ENCODE measurements at places on chromosomes 12 and 14. TPM values are rescaled to one million over a fixed set of nuclear protein-coding genes. Genes with fewer than 3 reads are reported as not detected.

DNA sequence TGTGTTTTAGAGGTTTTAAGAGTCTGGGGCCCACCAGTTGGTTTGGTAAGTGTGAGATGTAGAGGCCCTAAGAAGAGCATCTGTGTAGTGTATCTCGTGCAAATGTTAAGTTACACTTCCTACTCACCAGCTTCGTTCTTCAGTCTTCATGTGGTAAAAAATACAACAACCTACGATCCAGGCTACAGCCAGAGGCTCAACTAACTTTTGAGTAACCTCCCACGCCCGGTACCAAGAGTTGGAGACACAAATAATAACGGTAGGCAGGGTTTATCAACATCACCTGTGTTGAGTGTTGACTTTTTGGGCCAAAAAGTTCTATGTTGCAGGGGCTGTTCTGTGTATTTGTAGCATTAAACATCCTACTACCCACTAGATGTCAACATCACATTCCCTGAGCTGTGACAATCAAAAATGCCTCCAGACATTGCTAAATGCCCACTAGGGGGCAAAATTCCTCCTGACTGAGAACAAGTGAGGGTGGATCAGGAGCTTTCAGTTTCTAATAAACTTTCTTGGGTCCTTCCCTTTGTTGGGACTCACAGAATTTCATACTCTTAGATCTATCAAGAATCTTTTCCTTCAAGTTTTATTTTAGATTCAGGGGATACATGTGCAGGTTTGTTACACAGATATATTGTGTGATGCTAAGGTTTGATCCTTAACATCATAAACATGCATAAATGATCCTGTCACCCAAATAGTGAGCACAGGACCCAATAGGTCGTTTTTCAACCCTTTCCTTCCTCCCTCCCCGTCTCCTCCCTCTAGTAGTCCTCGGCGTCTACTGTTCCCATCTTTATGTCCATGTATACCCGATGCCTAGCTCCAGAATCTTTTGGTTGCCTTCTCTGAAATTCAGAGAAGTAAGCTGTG lies 94.7 kb downstream of the SLC2A13 start:
- H3K27ac ChIP-seq, result no peak overlapping the region
- DNase-seq, result peak; percentile 67
- H3K4me3 ChIP-seq, result no peak overlapping the region
- no peaks in the 10 kb centered on the region for H3K36me3 ChIP-seq
- H3K4me1 ChIP-seq, result peaks cover 6% of the 10 kb centered on the region

FAM186B gene
- total RNA-seq, result 0.12 TPM

GRCh38 chr12:107660235-107660634 lies 25.4 kb upstream of the PWP1 start:
- H3K4me3 ChIP-seq, result no peak overlapping the region
- H3K27me3 ChIP-seq, result no peaks in the 10 kb centered on the region
- H3K4me1 ChIP-seq, result no peaks in the 10 kb centered on the region
- no peak overlapping the region for H3K27ac ChIP-seq

USP30 gene
- 8.1 TPM for total RNA-seq

- no peak overlapping the region for H3K4me3 ChIP-seq
- H3K27ac ChIP-seq, result no peak overlapping the region
- H3K27me3 ChIP-seq, result no peaks in the 10 kb centered on the region
- H3K36me3 ChIP-seq, result no peaks in the 10 kb centered on the region
- no peak for DNase-seq
Observed at GRCh38 chr14:49526101-49526500, 60.1 kb downstream of the RPS29 start.

PSEN1 gene
- 47.4 TPM for total RNA-seq

DNA sequence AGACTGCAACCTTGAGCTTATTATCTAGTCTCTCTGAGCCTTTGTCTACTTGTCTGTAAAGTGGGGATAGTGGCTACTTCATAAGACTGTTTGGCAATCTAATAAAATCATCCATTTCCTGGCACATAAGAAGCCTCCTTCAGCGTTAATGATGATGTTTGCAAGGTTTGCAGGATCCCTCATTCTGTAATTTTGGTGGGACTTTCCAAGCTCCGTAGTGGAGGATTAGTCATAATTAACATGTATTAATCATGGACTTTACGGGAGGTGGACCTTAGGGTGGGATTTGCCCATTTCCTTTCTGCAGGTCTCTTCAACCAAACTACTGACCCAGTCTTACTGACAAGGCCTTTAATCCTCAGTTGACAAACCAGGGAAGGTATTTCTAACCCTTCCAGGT lies 66.2 kb downstream of the NTF3 start:
- H3K27me3 ChIP-seq, result no peaks in the 10 kb centered on the region
- DNase-seq, result no peak
- no peaks in the 10 kb centered on the region for H3K4me1 ChIP-seq
- H3K4me3 ChIP-seq, result no peak overlapping the region

DNA sequence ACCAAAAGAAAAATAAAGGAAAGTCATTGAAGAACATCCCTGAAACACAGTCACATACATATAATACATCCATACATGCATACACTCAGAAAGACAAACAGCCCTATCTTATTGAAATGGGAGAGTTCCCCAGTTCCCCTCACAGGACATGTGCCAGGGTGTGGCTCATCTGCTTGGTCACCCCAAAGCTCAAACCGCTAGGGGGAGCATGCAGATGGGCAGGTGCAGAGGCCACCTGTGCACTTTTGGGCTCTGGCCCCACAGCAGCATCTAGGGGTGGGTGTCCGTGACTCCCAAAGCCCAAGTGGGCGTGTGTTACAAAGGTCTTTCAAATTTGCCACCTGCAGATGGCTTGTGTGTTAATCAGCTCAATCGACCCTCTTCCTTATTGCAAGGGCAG lies 75.2 kb downstream of the CMAS start:
- H3K27ac ChIP-seq, result no peak overlapping the region
- DNase-seq, result peak; percentile 30
- H3K27me3 ChIP-seq, result no peaks in the 10 kb centered on the region
- no peaks in the 10 kb centered on the region for H3K36me3 ChIP-seq
- no peaks in the 10 kb centered on the region for H3K4me1 ChIP-seq

GRCh38 chr12:94434171-94434570 lies 25.5 kb downstream of the CEP83 start:
- no peak overlapping the region for H3K4me3 ChIP-seq
- H3K4me1 ChIP-seq, result no peaks in the 10 kb centered on the region
- no peaks in the 10 kb centered on the region for H3K36me3 ChIP-seq
- DNase-seq, result no peak
- H3K27me3 ChIP-seq, result no peaks in the 10 kb centered on the region

DNA sequence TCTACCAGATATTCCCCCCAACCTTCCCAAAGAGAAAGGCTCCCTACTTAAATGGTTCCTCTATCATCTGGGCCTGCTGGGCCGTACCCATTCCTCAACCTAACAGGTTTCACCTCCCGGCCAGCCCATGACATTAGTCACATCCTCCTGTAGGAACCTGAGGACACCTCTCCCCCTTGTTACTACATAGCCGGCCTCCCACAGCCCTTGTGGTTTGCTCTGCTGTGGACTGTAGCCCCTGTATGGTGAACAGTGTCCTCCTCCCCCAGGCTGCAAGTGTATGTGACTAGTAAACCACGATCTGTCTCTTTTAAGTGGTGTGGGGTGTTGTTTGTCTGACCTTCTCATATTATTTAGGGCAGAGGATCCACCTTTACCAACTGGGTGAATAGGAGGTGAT lies 371.7 kb downstream of the RGS6 start:
- no peaks in the 10 kb centered on the region for H3K36me3 ChIP-seq
- H3K27ac ChIP-seq, result no peak overlapping the region
- DNase-seq, result no peak
- no peak overlapping the region for H3K4me3 ChIP-seq

TMTC1 gene
- not detected for total RNA-seq

CLEC1B gene
- total RNA-seq, result not detected

GRCh38 chr12:123363740-123364531 lies 711 bp downstream of the SBNO1 start:
- no peaks in the 10 kb centered on the region for H3K36me3 ChIP-seq
- H3K27me3 ChIP-seq, result no peaks in the 10 kb centered on the region
- peaks cover 46% of the 10 kb centered on the region for H3K4me1 ChIP-seq
- no peak for DNase-seq
- H3K27ac ChIP-seq, result peak overlapping the region; percentile 85

DNA sequence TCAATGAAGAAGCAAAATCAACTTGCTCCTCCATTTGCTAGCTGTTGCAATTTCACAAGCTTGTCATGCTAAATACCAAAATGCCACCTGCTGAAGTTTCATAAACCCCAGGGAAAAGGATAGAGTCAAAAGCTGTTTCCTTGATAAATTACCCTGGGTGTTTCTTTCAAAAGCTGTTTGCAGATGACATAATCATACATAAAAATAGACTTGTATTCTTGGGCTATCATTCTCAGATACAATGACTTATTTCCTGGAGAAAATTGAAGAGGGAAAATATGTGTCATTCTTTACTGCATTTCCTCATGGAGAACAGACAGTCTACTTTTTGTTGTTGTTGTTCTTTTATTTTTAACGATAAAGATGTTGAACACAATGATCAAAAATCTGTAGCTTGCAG lies 119.2 kb downstream of the GALC start:
- no peak for DNase-seq
- no peaks in the 10 kb centered on the region for H3K36me3 ChIP-seq

RD3L gene
- total RNA-seq, result not detected

GRCh38 chr12:122085591-122085990 lies 7.0 kb downstream of the MLXIP start:
- H3K4me1 ChIP-seq, result peaks cover 74% of the 10 kb centered on the region
- no peak overlapping the region for H3K27ac ChIP-seq
- no peak overlapping the region for H3K4me3 ChIP-seq
- H3K27me3 ChIP-seq, result no peaks in the 10 kb centered on the region
- peaks cover 5% of the 10 kb centered on the region for H3K36me3 ChIP-seq

GRCh38 chr14:56730538-56731145 lies 79.6 kb downstream of the OTX2 start:
- no peak overlapping the region for H3K27ac ChIP-seq
- no peak overlapping the region for H3K4me3 ChIP-seq

- DNase-seq, result no peak
- no peak overlapping the region for H3K27ac ChIP-seq
- H3K36me3 ChIP-seq, result peaks cover 44% of the 10 kb centered on the region
- no peaks in the 10 kb centered on the region for H3K27me3 ChIP-seq
- no peaks in the 10 kb centered on the region for H3K4me1 ChIP-seq
Observed at GRCh38 chr14:102209224-102209966, 69.7 kb downstream of the WDR20 start.

DNA sequence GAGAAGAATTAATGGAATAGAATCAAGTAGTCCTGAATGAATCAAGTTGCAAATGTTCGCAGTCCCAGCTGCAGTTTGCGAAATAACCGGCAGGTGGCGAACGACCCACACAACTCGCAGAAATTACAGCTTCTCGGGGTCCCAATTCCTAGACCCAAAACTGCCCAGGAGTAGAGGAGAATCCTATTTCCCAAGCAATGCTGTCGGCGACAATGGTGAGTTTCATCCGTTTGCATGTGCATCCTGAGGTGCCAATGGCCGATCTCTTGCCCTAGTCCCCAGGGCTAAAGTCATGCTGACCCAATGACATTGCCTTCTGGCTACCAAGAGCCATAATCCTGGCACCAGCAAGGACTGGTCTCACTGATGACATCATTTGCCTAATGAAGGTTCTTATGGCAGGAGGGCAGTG lies 8.5 kb upstream of the ASCL1 start:
- H3K4me3 ChIP-seq, result no peak overlapping the region
- no peak overlapping the region for H3K27ac ChIP-seq
- H3K4me1 ChIP-seq, result no peaks in the 10 kb centered on the region
- no peaks in the 10 kb centered on the region for H3K36me3 ChIP-seq

DNA sequence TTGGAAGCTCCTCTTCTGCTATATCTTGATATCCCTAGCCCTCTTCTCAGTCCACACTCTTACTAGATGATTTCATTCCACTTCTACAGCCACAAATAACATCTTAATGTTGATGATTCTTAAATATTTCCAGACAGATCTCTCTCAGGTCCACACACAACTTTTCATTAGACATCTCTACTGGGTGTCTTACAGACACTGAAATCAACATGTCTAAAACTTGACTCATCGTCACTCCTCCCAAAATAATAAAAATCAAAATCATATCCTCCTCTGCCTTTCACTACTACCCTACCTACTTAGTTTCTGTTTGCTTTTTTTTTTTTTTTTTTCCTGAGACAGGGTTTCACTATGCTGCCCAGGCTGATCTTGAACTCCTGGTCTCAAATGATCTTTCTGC lies 11.9 kb downstream of the PRDM4 start:
- H3K4me1 ChIP-seq, result peaks cover 13% of the 10 kb centered on the region
- no peak overlapping the region for H3K27ac ChIP-seq
- H3K4me3 ChIP-seq, result no peak overlapping the region
- no peaks in the 10 kb centered on the region for H3K27me3 ChIP-seq
- peaks cover 60% of the 10 kb centered on the region for H3K36me3 ChIP-seq

AICDA gene
- not detected for total RNA-seq

DNA sequence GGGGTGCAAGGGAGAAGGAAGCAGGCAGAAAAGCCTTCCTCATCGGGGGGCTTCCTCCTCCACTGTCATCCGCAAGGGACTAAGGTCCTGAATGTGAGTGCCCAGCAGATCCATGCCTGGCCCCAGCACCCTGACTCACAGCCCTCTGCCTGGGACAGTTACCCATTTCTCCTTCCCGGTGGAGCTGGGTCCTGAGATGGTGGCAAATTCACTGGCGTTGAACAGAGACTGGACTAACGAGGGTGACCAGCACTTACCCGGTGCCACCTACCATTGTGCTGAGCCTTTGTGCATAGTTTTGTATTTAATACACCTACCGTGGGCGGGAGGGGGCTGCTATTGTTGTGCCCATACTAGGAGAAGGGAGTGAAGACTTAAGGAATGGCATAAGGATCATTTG lies 30.9 kb upstream of the PLEKHG6 start:
- no peak for DNase-seq
- H3K27me3 ChIP-seq, result no peaks in the 10 kb centered on the region
- H3K4me3 ChIP-seq, result no peak overlapping the region
- H3K27ac ChIP-seq, result no peak overlapping the region

GRCh38 chr12:108370415-108370814 lies 31.3 kb upstream of the CMKLR1 start:
- H3K4me1 ChIP-seq, result no peaks in the 10 kb centered on the region
- no peak for DNase-seq
- no peak overlapping the region for H3K4me3 ChIP-seq
- H3K27me3 ChIP-seq, result no peaks in the 10 kb centered on the region
- H3K36me3 ChIP-seq, result no peaks in the 10 kb centered on the region

GRCh38 chr14:70926235-70926830 lies 19.1 kb downstream of the PCNX1 start:
- H3K27me3 ChIP-seq, result no peaks in the 10 kb centered on the region
- no peak overlapping the region for H3K4me3 ChIP-seq
- H3K27ac ChIP-seq, result no peak overlapping the region
- DNase-seq, result no peak
- H3K4me1 ChIP-seq, result peaks cover 86% of the 10 kb centered on the region
- H3K36me3 ChIP-seq, result no peaks in the 10 kb centered on the region

- peaks cover 16% of the 10 kb centered on the region for H3K27me3 ChIP-seq
- H3K36me3 ChIP-seq, result no peaks in the 10 kb centered on the region
- H3K27ac ChIP-seq, result no peak overlapping the region
- no peak for DNase-seq
- no peak overlapping the region for H3K4me3 ChIP-seq
- no peaks in the 10 kb centered on the region for H3K4me1 ChIP-seq
Observed at GRCh38 chr12:54622463-54623183, 12.1 kb downstream of the LACRT start.

TSPAN11 gene
- not detected for total RNA-seq

BCAT1 gene
- 2.5 TPM for total RNA-seq

- H3K27me3 ChIP-seq, result no peaks in the 10 kb centered on the region
- H3K27ac ChIP-seq, result no peak overlapping the region
- peaks cover 84% of the 10 kb centered on the region for H3K36me3 ChIP-seq
- H3K4me1 ChIP-seq, result no peaks in the 10 kb centered on the region
- DNase-seq, result no peak
Observed at GRCh38 chr12:117158911-117159553, 31.2 kb downstream of the FBXO21 start.

GRCh38 chr12:57239587-57240065 lies 10.1 kb downstream of the SHMT2 start:
- H3K27me3 ChIP-seq, result peaks cover 43% of the 10 kb centered on the region
- H3K4me1 ChIP-seq, result peaks cover 86% of the 10 kb centered on the region
- H3K4me3 ChIP-seq, result peak overlapping the region; percentile 79
- no peak overlapping the region for H3K27ac ChIP-seq

RILPL1 gene
- 8.1 TPM for total RNA-seq
